ENCODE measurements at places on chromosomes 6 and 20. TPM values are rescaled to one million over a fixed set of nuclear protein-coding genes. Genes with fewer than 3 reads are reported as not detected.

Gene RAMACL
- total RNA-seq = 0.13 TPM

Gene LIN28B
- total RNA-seq = not detected

Gene SEMG1
- not detected for total RNA-seq

Gene MTCH1
- total RNA-seq = 195 TPM
